ENCODE measurements at places on chromosomes 3 and 15. TPM values are rescaled to one million over a fixed set of nuclear protein-coding genes. Genes with fewer than 3 reads are reported as not detected.

DHFR2 gene
- polyA plus RNA-seq = 9.2 TPM

GABRR3 gene
- not detected for polyA plus RNA-seq

FYTTD1 gene
- 10.1 TPM for polyA plus RNA-seq

FBXW12 gene
- 0.07 TPM for polyA plus RNA-seq

NAA80 gene
- polyA plus RNA-seq = 14.0 TPM

SLC26A6 gene
- polyA plus RNA-seq = 8.3 TPM

IQCB1 gene
- 13.9 TPM for polyA plus RNA-seq

GABRB3 gene
- 1.1 TPM for polyA plus RNA-seq

DUOXA2 gene
- 0.84 TPM for polyA plus RNA-seq

PLA2G4D gene
- 0.07 TPM for polyA plus RNA-seq

CHRNA5 gene
- 1.0 TPM for polyA plus RNA-seq

FETUB gene
- polyA plus RNA-seq = not detected

SH3GL3 gene
- polyA plus RNA-seq = 0.59 TPM

HHATL gene
- polyA plus RNA-seq = 3.0 TPM

SAMMSON gene
- not detected for polyA plus RNA-seq

CCNB2 gene
- polyA plus RNA-seq = 1.4 TPM

RPP14 gene
- polyA plus RNA-seq = 9.8 TPM

PIERCE2 gene
- 3.5 TPM for polyA plus RNA-seq

PRSS50 gene
- polyA plus RNA-seq = 0.20 TPM

CYP1A1 gene
- polyA plus RNA-seq = not detected

ZNF501 gene
- polyA plus RNA-seq = 0.74 TPM

CTXN2 gene
- polyA plus RNA-seq = 0.08 TPM

USP19 gene
- polyA plus RNA-seq = 26.1 TPM

FOXB1 gene
- not detected for polyA plus RNA-seq

CLK3 gene
- 71.2 TPM for polyA plus RNA-seq

AGBL1 gene
- 0.04 TPM for polyA plus RNA-seq

ZBTB47 gene
- polyA plus RNA-seq = 23.6 TPM

KCNH8 gene
- 2.1 TPM for polyA plus RNA-seq

CFAP161 gene
- polyA plus RNA-seq = 0.10 TPM

INKA1 gene
- 6.3 TPM for polyA plus RNA-seq

CIB2 gene
- 5.0 TPM for polyA plus RNA-seq

IL20RB gene
- polyA plus RNA-seq = 1.1 TPM

TPRG1 gene
- polyA plus RNA-seq = 2.6 TPM

ZBTB11 gene
- 16.5 TPM for polyA plus RNA-seq

ACTC1 gene
- polyA plus RNA-seq = 7.3 TPM

KIF15 gene
- 1.6 TPM for polyA plus RNA-seq

All from adrenal gland (tissue), 19 donors.